ENCODE measurements at places on chromosomes 11 and 22.

DNA sequence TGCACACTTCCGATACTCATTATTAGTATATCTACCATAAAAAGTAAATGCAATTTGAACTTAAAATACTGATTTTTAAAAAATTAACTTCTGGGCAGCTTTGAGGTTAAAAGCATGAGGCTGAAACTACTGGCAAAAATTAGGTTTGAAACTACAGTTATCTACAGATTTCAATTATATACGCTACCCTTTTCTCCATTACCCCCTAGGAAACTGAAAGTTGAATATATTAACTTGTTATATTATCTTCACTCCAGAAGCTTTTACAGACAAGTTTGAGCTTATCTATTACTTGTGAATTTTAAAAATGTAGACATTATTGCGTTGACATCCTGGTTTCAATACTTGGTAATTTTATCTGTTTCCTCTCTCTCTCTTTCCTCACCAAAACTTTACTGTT lies 96.7 kb upstream of the DDI1 start:
- DNase-seq, result no peak

- no peak for DNase-seq
These were observed 1326.6 kb downstream of the TBC1D22A start for GRCh38 chr22:48088926-48089536.

DNA sequence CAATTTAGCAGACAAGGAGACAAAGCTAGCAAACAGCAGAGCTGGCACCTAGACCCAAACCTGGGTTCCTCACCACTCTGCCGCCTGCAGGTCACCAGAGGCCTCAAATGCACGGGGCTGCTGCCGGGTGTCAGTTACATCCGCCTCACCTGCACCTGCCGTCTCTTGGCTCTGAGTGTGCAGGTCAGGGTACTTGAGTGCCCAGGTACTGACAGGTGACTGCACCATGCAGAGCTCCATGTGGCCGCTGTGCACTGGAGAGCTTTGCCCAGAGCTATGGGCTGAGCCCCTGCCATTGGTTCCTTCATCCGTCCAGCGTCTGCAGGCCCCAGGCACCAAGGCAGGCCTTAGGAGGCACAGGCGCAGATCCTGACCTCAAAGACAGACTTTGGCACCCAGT lies 35.0 kb downstream of the PDGFB start:
- no peak for DNase-seq

- no peak for DNase-seq
These were observed 56.9 kb downstream of the PACS1 start for GRCh38 chr11:66126808-66127555.

- DNase-seq, result no peak
These were observed 5.5 kb upstream of the SHISA8 start for GRCh38 chr22:41920271-41920976.

DNA sequence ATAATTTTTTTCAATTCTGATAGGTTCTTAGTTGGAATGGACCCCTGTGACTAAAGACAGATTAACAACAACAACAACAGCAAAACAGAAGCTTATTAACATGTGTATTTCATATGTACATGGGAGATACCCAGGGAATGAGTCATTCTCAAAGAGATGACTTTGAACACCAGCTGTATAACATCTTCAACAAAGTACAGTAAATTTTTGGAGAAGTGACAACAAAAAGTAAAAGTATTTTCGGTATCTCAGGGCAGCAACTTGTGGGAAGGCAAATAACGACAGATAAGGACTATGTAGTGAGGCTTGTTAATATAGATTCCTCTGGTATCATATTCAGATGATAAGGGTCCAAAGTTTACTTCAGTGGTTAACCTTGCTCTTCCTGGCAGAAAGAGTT lies 573.4 kb upstream of the RAG2 start:
- DNase-seq, result no peak

- DNase-seq, result no peak
These were observed 5.5 kb downstream of the RCOR2 start for GRCh38 chr11:63911440-63911839.

DNA sequence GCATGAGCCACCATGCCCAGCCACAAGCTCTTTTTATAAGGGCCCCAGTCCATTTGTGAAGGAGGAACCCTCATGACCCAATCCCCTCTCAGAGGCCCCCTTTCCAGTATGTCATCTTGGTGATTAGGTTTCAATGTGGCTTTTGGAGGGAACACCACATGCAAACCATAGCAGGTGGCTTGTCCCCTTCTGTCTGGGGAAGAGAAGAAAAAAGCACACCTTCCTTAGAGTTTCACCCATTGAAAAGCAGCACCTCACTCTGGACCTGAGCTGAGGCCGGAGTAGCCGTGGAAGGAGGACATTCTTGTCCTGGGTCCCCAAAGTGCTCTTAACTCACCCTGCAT lies 25.4 kb downstream of the NEAT1 start:
- no peak for DNase-seq

GRCh38 chr11:116948391-116948790 lies 111.0 kb upstream of the APOA1 start:
- DNase-seq, result peak; percentile 18

DNA sequence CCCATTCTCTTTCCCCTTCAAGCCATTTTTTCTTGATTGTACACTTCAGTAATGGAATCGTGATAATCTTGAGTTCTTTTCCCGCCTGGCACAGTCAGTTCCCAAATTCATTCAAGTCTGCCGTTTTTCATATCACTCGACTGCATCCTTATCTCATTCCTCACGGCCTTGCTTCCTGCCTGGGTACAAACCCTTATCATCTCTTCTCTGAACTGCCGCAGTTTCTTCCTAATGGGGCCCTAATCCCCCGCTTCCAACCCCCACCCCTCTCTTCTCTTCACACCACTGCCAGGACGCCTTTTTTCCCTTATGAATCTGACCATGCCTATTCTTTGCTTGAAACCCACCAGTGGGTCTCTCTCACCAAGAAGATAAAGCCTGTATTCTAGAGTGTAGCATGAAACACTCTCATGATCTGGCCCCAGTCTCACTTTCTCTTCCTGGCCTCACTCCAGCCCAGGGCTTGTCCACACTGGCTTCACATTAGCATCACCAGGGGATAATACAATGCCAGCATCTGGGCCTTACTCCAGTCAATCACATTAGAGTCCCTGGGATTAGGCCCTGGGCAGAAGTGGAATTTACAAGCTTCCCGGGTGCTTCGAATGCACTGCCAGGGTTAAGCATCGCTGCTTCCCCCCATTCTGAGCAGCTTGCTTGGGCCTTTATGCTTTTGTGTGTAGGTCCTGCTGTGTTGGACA lies 102.1 kb downstream of the FBXO7 start:
- DNase-seq, result no peak

DNA sequence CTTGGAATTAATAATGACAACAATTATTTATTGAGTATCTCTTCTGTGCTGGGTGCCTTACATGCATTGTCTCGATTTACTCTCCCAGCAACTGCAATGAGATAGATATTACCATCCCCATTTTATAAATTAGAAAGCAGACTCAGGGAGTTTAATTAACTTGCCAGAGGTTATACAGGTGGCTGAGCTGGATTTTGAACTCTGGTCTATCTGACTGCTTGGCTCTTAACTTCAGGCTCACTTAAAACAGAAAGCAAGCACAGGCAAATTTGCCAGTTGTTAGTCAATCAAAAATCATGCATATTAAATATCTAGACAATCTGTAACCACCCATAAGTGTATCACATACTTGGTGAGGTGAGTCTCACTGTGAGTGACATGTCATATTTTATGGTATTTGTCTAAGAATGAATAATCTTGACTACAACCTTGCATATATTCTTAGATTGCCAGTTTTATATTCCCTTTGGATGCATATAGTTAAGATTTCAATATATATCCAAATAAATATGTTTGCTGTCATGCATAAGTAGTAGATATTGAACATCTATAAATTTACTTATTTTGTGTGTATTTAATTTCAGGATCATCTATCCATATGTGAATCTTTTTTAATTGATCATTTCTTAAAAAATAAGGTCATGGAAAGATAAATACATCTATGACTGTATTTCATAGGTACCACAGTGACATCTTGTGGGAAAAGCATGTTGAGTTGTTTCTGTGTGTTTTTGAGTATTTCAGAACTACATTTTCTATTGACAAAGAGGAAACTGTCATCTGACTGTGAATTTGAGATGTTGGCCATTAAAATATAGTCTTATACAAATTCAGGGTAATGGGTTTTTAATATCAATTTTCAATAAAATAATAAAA lies 112.0 kb upstream of the ARHGAP42 start:
- no peak for DNase-seq

GRCh38 chr22:26804911-26805539 lies 147.6 kb downstream of the MIAT start:
- no peak for DNase-seq

DNA sequence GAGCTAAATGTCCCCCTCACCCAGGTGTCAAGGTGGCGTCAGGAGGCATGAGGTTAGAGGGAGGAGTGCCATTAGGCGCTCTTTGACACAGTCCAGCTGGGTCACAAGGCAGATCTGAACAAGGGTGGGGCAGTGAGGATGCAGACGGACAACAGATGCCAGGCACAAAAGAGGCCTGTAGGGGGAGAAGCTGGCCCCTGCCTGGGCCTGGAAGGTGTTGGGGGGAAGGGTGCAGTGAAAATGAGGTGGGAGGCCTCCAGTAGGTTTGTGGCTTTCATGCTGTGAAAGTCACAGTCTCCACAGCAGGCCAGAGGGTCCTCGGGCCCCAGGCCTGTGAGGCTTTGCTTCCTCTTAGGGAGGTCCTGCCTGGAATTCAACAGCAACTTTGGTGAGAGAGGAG lies 85.0 kb upstream of the PLET1 start:
- no peak for DNase-seq
